ENCODE measurements at places on chromosomes 4 and X. TPM values are rescaled to one million over a fixed set of nuclear protein-coding genes. Genes with fewer than 3 reads are reported as not detected.

GRCh38 chr4:153488006-153488891, 22.1 kb downstream of the TMEM131L start:
- peak; percentile 87 for DNase-seq

GRCh38 chr4:47651231-47651630, 166.2 kb downstream of the ATP10D start:
- no peak for DNase-seq

P2RY4 gene
- 0.32 TPM for total RNA-seq

SUPT20HL2 gene
- total RNA-seq = 0.76 TPM

Measured in posterior vena cava (tissue), 2 donors.